Muscle of arm (tissue), 14 donors: ENCODE measurements at places on chromosomes 12 and 14. TPM values are rescaled to one million over a fixed set of nuclear protein-coding genes. Genes with fewer than 3 reads are reported as not detected.

DNA sequence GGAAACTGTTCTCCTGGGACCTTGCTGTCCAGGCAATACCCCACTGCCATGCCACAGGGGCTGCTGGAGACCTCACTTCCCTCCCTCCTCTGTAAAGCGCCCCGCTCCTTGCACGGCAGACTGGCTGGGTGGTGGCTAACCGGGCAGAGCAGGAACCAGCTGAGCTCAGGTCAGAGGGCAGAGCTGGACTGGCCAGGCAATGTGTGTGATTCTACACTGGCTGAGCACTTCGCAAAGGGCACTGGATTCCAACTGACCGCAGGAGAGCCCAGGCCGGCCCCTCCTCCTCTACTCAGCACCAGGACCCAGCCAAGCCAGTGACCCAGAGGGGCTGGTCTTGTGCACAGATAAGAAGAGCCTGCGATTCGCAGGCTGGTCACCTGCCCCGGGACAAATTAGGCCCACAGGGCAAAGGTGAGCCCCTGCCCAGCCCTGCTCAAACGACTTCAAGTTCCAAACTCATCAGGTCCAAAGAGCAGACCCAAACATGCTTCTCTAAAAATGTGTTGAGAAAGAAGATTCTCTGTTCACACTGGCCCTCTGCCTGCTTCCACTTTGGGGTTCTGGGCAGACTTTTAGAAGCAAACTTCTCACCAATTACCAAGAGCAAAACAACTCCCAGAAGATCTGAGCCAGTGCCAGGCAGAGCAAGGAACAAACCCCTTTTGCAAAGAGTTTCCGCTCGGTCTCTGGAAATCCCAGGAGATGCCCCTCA lies 54.9 kb upstream of the DIO3 start:
- DNase-seq = no peak

DNA sequence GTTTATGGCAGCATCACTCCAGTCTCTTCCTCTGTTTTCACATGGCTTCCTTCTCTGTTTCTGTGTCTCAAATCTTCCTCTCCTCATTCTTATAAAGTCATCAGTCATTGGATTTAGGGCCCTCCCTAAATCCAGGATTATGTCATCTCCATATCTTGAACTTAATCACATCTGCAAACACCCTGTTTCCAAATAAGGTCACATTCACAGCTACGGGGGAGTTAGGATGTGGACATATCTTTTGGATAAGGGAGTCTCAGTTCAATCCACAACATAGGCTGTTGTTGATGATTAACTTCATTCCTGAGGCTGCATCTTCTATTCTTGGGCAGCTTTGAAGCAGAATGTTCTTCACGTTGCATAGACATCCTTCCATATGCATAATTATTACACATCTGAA lies 40.3 kb upstream of the NTF3 start:
- DNase-seq = no peak

DNA sequence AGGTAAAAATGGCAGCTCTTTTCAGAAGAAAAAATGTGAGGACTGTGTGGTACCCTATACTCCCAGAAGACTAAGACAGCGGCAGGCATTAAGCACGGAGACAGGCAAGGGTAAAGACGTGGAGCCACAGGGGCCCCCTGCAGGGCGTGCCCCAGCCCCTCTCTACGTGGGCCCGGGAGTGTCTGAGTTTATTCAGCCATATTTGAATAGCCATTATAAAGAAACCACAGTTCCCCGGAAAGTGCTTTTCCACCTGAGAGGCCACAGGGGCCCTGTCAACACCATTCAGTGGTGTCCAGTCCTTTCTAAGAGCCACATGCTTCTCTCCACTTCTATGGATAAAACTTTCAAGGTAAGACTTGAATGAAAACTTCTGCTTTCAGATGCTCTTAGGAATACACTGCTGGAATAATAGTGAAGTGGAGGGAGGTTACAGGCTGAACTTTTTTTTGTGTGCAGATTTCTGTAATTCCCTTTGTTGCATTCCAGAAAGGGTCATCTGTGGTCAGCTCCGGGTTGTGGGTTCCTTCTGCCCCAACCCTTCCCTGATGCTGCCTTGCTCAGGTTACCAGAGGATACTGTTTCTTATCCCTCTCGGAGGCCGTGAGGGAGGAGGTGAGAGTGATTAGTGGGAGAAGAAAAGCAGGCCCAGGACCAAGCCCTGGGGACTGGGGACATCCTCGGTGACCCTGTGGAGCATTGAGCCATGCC lies 58.4 kb downstream of the SLC25A47 start:
- no peak for DNase-seq

The KIF26A gene
- polyA plus RNA-seq = 5.9 TPM
